NCI-H2081 treated with DMSO at 0.1 percent for 48 hours (cell line): ENCODE measurements at places on chromosomes 6 and 20.

GRCh38 chr6:51792273-51793030 is 295.0 kb downstream of the PKHD1 start:
- no peak for DNase-seq

GRCh38 chr20:10683537-10683936 is 9.7 kb upstream of the JAG1 start:
- DNase-seq = no peak

DNA sequence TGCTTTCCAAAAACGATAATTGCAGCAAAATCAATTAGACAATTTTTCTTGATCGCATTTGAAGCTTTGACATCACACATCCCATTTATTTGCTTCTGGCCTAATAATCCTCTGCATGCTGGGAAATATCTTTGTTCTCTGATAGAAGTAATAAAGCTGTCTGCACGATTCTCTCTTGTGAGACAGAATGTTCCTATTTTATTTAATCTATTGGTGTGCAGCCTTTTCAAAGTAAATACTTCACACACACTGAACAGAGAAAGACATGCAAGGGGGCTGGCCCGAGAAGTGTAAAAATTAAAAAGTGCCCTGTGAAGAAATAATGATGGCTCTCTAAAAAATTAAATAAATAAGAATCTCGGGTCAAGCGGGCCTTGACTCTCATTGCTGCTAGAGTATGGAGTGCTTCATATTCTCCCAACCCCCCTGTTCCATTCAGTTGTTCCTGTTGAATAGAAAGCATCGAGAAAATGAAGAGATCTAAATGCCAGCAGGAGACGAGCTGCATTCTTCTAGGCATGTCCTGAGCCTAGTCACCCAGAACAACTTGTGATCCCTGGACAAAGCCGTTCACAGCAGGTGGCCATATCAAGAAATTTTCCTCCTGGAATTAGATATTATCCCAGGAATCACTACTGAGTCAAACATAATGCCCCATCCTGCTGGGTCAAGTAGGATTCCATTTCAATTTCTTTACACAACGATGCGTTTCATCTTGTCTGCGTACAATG is 625.9 kb upstream of the EPHA7 start:
- no peak for DNase-seq

- DNase-seq = no peak
Measured at GRCh38 chr20:23114018-23114417, 27.9 kb upstream of the CD93 start.

GRCh38 chr6:88586371-88587149 is 376.9 kb downstream of the RNGTT start:
- DNase-seq = no peak

DNA sequence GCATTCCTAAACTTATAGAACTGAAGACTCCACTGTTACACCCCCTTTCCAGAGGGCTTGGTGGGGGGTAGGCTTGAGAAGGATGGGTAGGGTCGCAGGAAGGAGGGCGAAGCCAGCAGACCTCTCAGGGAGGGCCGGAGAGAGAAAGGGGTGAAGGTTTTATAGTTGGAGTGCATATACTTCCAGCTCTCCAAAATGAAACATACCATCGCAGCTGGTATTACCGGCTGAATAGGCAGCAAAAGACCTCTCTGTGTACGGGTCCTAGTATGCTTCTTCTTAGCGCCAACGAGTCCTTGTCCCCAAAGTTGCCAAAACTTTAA is 1.0 kb upstream of the VGLL2 start:
- DNase-seq = no peak

DNA sequence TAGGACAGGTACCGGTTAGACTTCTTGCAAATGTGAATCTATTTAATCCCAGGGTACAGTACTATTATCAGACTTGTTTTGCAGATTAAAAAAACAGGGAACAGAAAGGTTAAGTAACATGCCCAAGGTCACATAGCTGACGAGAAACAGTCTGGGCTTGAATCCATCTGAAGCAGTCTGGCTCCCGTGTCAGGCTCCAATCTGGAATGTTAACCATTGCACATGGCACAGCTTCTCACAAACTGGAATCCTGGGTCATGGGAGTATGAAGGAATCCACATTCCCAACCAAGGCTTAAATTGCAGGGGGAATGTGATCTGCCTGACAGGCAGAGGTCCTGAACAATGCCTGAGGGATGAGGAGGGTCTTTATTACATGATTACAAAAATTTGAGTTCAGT is 187.5 kb upstream of the SPTLC3 start:
- no peak for DNase-seq

DNA sequence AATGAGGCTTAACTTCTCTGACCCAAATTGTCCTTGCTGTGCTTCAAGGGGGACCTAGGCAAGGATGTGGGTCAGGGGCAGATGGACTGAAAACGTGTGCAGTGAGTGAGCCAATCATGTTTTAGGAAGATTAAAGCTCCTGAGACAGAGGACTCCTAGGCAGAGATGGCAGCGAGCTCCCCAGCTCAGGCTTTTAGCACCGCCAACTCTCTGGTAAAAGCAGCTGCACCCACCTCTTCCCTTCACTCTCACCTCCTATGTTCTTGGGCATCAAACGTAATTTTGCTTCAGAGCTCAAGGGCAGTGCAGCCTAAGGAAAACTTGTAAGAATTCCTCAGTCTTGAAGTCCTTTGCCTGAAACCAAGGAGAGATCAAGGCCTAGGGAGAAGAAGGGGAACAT is 10.3 kb downstream of the RPP21 start:
- no peak for DNase-seq

DNA sequence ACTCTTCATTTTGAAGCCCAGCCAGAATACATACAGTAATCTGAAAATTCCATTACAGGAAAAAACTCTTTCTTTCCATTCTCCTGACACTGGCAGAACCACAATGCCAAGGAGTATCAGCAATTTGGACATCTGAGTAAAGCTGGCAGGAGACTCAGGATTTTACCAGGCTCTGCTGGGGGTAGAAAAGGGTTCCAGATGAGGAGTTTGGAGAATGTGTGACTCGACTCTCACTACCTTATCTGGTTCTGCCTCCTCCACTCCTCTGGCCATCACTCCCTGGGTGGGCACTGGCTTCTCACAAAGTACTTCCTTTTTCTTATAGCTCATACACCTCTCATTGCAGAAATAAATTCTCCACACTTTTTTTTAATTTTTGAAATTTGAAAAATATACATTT is 10.6 kb upstream of the WFDC8 start:
- no peak for DNase-seq

- no peak for DNase-seq
Measured at GRCh38 chr6:39681674-39682121, 43.5 kb downstream of the KIF6 start.

DNA sequence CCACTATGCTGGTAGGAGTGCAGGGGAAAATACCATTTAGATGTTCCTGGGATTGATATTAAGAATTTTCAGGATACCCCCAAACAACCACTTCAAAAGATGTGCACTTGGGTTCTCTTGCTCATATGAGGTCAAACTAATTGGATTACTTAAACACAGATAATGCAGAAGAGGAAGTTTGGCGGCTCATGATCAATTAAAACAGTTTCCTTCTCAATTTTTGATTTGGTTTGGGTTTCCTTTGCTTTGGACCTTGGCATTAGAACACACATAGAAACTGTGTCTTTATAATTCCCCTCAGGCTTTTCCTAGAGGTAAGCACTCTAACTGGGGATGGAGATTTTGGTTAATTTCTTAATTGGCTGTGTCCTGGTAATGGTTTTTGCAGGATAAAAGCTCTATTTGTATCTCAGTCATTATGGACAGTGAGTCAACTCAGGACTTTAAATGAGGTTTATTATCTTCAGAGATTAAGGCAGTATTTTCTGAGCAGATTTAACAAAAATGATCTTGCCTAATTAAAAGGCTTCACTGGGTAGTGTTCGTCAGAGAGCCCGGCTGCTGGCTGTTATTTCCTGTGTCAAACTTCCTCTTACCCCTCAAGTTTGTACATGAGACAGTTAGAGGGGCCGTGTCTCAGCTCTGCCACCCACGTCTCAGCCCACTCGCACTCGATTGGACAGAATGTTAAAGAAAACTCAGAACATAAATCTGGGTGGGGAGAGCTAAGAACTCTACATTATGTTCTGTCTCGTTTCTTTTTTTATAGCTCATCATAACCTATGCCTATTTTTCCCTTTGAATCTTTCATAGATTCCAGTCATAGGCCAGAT is 50.3 kb upstream of the PREP start:
- no peak for DNase-seq

- no peak for DNase-seq
Measured at GRCh38 chr6:109165392-109165974, 70.2 kb downstream of the CEP57L1 start.

DNA sequence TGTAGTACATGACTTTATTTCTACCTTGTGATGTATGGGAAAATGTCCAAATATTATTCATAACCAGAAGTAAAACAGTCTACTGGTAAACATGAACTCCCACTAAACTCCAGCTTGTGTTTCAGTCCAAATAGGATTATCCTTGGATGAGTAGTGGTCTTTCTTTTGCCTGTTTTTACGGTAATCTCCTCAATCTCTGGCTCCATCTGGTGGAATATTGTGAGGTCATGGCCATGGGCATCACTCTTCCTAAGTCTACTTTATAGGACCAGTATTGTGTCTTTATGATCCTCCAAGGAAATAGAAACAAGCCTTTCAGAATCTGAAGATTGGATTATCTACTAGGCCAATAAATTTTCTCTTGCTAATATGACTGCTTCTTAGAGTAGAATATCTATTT is 505.0 kb downstream of the BMP2 start:
- DNase-seq = no peak

GRCh38 chr6:149405823-149406765 is 6.0 kb downstream of the SUMO4 start:
- DNase-seq = no peak
